ENCODE measurements at places on chromosomes 16 and 17. TPM values are rescaled to one million over a fixed set of nuclear protein-coding genes. Genes with fewer than 3 reads are reported as not detected.

Gene CIBAR2
- polyA plus RNA-seq: 0.52 TPM

- no peak for DNase-seq
These were observed 81.8 kb downstream of the SPACA3 start for GRCh38 chr17:33073416-33073815.

Gene NPIPB6
- 0.96 TPM for polyA plus RNA-seq

Gene RAD51D
- polyA plus RNA-seq: 12.1 TPM

- no peak for DNase-seq
These were observed 389.8 kb downstream of the CA10 start for GRCh38 chr17:51768706-51769105.

Gene PRSS36
- polyA plus RNA-seq: 0.78 TPM

Gene ZNF629
- polyA plus RNA-seq: 25.7 TPM

- DNase-seq: no peak
These were observed 96.7 kb upstream of the XYLT1 start for GRCh38 chr16:17567455-17567854.

Gene CARD14
- polyA plus RNA-seq: 0.83 TPM

DNA sequence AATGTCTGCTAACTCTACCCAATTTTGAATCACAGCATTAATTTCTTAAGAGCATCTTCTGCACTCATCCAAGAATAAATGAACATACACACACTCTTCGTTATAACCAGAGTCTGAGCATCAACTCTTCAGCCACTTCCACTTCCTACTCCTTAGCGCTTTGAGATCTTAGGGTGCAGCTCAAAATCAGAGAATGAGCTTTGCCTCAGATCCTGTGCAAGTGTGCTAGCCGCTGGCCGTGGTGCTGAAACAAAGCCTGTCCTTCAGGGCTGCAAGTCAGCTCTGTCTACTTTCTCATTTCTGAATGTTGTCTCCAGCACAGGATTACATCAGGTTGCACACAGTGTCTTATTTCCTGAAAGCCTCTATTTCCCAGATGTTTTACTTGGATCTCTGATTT lies 165.4 kb downstream of the AIPL1 start:
- DNase-seq: peak; percentile 38

Measured in right renal cortex interstitium (tissue), 3 donors.